Left lung (tissue), 14 donors: ENCODE measurements at places on chromosomes 5 and 9. TPM values are rescaled to one million over a fixed set of nuclear protein-coding genes. Genes with fewer than 3 reads are reported as not detected.

The MBLAC2 gene
- 10.0 TPM for polyA plus RNA-seq

The PRDM9 gene
- not detected for polyA plus RNA-seq

The PWWP2A gene
- polyA plus RNA-seq = 35.5 TPM

The INSL4 gene
- polyA plus RNA-seq = not detected

DNA sequence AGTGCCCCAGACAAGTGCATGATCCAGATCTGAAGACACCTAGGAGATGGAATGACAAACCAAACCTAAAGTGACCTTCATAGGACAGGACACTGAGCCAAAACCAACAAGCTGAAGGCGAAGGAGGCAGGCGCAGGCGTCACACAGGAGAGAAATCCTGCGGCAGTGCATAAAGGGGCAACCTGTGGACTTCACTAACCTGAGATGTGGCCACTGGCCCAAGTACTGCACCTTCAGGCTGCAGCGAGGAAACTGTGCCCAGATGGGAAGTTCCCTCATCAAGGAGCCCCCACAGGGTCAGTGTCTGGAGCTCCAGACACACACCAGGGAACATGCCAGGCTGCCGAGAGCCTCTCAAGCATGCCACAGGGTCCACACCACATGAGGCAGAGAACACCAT, 3.7 kb downstream of the IPPK start:
- H3K27me3 ChIP-seq = no peaks in the 10 kb centered on the region
- H3K4me1 ChIP-seq = peaks cover under 1% of the 10 kb centered on the region
- H3K27ac ChIP-seq = no peak overlapping the region
- H3K4me3 ChIP-seq = no peak overlapping the region
- DNase-seq = no peak

DNA sequence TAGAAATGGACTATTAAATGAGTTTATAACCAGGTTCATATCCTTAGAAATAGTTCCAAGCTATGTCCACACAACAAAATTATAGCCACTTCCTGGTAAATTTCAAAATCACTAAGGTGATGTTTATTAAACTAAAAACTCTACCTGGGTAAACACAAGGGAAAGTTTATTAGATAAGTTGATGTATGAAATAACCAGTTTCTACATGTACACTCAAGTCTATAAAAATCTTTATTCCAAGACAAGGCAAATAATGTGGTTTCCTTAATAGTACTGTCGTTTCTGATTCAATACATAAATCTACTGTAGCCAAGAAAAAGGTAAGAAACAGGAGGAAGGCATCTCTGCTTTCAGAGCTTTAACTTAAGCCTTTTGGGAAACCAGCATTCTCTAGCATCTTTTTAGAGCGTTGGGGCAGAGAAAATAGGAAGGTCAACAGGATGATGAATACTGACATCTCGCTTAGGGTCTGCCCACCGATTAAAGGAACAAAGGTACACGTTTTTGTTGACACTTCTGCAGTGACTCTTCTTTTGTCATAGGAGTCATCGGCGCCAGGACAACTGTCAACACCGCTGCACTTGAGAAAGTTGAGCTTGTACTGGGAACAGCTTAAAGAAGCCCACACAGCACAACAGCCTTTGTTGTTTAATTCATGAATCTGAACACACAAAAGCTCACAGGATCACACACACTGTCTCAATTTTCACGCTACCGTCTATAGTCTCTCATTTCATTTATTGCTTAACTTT, 513.6 kb downstream of the SLCO4C1 start:
- no peak for DNase-seq
- no peak overlapping the region for H3K27ac ChIP-seq
- no peak overlapping the region for H3K4me3 ChIP-seq
- H3K4me1 ChIP-seq = no peaks in the 10 kb centered on the region
- no peaks in the 10 kb centered on the region for H3K36me3 ChIP-seq

DNA sequence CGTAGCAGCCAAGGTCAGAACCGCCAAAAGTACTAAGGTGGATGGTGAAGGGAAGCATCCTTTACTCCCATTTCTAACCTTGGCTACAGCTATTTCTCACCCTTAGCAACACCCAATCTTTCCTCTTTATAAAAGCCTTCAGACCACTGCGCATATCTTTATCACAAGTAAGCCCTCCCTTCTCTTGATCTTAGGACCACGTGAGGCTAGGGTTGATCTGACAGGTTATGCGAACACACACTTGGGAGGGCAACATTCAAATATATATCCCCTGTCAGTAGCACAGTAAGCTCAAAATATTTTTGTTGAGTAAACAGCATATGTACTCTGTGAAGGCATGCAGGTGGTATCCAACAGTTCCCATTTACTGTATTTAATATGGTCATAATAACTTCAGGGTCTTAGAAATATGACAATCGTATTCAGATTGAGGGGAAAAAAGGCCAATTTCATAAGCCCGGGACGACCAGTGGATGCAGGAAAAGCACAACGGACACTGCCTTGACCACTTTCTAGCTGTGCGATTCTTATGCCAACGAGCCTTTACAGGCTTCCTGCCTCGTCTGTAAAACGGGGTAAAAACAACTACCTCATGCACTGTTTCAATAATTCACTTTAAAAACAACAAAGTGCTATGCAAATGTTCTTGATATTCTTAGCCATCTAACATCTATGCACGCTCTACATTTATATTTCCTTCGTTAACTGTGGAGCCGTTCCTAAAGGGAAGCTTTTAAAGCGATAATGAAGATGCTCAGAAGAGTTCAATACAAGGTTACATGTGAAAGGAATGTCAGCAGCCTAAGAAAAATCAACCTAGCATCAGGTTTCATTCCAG, 1.3 kb downstream of the ARSB start:
- H3K27me3 ChIP-seq = no peaks in the 10 kb centered on the region
- no peak for DNase-seq
- peak overlapping the region; percentile 99 for H3K27ac ChIP-seq
- H3K36me3 ChIP-seq = no peaks in the 10 kb centered on the region

- H3K4me3 ChIP-seq = no peak overlapping the region
- no peaks in the 10 kb centered on the region for H3K36me3 ChIP-seq
- no peak overlapping the region for H3K27ac ChIP-seq
- no peaks in the 10 kb centered on the region for H3K4me1 ChIP-seq
- H3K27me3 ChIP-seq = no peaks in the 10 kb centered on the region
- no peak for DNase-seq
These were observed 528.1 kb upstream of the ST8SIA4 start for GRCh38 chr5:101431201-101431600.

- no peak overlapping the region for H3K27ac ChIP-seq
- no peaks in the 10 kb centered on the region for H3K4me1 ChIP-seq
- DNase-seq = no peak
- H3K36me3 ChIP-seq = no peaks in the 10 kb centered on the region
- H3K4me3 ChIP-seq = no peak overlapping the region
- H3K27me3 ChIP-seq = no peaks in the 10 kb centered on the region
These were observed 120.9 kb upstream of the C6 start for GRCh38 chr5:41334221-41334620.

DNA sequence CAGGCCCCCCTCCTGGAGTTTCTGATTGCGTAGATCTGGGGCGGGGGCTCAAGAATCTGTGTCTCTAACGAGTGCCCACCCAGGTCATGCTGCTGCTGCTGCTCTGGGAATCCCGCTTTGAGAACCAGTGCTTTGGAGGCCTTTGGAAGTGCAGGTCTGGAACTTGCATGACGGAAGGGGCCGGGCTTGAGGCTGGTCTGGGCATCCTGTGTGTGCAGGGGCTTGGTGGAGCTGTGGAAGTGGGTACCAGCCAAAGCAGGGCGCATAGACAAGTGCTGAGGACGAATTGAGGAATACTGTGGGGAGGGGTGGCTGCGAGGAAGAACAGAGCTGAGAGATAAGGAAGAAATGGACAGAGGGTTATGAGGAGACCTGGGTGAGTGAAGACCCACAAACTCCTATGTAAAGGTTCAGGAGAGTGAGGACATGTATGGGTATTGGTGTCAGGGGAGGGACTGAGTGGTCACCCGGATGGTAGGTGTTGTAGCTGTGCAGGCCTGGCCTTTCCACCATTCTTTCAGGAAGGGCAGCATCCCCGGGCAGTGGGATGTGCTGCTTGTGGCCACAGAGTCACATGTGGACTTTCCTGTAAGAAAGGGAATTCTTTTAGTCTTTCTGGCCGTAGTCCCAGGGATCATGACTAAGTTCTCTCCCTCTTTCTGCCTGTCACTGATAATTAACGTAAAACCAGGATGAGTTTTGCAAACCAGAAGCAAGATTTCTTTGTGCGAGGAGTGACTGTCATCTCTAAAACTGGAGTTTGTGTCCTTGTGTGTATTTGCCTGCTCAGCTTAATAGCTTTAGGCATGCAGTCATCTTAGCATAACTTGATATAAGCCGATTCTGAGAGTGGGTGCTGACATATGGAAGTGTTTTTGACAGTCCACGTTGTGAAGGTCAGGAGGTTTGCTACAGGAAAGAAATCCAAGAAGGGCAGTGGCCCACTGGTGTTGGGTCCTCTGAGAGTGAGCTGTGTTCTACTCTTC, 43.3 kb upstream of the TJP2 start:
- H3K27me3 ChIP-seq = no peaks in the 10 kb centered on the region
- peaks cover 9% of the 10 kb centered on the region for H3K4me1 ChIP-seq
- no peaks in the 10 kb centered on the region for H3K36me3 ChIP-seq
- DNase-seq = no peak
- H3K4me3 ChIP-seq = no peak overlapping the region
- peak overlapping the region; percentile 20 for H3K27ac ChIP-seq
